Activated CD4-positive, alpha-beta T cell treated with anti-CD3 and anti-CD28 coated beads, Interleukin-2, amount 10 ng/mL, durations not matched to agents 7 days and 5 days (primary cell): ENCODE measurements at places on chromosomes 2 and 18. TPM values are rescaled to one million over a fixed set of nuclear protein-coding genes. Genes with fewer than 3 reads are reported as not detected.

MAL gene
- total RNA-seq, result 339 TPM

- DNase-seq, result no peak
Measured at GRCh38 chr18:45854036-45854586, 28.6 kb downstream of the SIGLEC15 start.

LAMA3 gene
- 0.20 TPM for total RNA-seq

ZC3H6 gene
- 14.8 TPM for total RNA-seq

GULP1 gene
- total RNA-seq, result not detected

- no peak for DNase-seq
Measured at GRCh38 chr2:158125756-158126498, 24.3 kb downstream of the UPP2 start.

DNA sequence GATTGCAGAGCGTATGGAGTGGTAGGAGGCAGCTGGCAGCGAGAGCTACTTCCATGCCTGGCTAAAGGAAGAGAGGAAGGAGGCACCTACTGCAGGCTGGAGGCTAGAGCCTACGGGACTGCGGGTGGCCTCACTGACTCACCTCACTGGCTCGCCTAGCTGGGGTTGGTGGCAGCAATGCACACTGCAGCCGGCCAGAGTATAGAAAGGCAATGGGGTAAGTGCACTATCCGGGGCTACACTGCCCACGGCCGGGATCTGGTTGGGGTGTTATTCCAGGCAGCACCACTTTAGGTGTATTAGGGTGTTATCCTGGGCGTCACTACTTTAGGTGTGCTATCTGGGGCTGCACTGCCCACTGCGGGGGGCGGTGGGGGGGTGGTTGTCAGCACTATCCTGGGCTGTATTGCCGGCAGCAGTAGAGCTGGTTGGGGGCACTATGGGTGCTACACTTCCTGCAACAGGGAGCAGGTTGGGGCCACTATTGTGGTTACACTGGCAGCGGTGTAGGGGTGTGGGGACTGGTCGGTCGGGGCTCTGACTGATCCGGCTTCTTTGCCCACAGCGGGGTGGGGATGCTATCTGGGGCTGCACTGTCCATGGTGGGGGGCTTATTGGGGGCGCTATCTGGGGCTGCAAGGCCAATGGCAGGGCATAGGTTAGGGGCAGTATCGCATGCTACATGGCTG, 33.3 kb upstream of the ANKRD62 start:
- DNase-seq, result no peak

DNA sequence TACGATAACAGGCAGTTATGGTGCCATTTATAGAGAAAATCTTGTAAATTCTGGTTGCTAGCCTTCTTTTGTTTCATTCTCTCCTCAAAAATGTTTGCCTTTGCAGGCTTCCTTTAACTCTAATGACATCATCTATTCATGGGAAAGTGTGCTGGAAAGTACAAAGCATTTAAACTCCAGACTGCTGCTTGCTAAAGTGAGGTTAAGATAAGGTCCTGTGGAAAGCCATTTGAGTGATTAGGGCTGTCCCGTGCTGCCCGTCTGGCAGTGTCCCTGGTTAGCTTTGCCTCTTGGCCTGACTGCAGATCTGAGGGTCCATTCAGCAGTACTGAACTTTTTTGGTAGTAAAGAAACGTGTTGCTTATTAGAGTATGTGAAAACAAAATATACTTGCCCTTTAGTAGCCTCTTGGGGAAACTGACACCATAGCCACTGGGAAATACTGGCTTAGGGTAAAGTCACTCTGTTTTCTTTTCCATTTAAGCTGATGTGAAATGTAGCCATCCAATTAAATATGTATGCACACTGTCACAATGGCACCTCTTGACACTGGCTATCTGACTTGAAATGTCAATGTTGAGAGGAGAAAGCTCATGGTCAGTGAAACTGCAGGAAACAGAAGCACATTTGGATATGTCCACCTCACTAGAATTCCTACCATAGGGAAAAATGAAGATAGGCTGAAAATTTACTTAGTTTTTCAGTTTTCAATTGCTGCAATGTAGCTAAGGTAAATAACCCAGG, 321.5 kb downstream of the SLC8A1 start:
- DNase-seq, result no peak

REG3A gene
- total RNA-seq, result not detected

GRCh38 chr2:12847694-12848575, 131.2 kb downstream of the TRIB2 start:
- DNase-seq, result no peak

DNA sequence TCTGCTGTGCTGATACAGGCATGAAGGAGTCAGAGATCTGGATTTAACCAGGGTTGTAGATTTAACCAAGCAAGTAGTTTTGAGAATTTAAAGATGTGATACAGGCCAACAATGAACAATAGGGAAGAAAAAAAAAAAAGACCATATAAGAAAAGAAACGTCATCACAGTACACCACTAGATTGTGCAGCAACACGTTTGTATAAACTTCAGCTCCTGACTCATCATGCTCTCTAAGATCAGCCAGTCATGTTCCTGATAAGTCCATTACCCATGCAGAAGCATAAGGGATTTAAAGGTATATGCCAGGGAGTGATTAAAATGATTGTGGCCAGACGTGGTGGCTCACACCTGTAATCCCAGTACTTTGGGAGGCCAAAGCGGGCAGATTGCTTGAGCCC, 22.3 kb upstream of the ERICH2 start:
- DNase-seq, result no peak

DNA sequence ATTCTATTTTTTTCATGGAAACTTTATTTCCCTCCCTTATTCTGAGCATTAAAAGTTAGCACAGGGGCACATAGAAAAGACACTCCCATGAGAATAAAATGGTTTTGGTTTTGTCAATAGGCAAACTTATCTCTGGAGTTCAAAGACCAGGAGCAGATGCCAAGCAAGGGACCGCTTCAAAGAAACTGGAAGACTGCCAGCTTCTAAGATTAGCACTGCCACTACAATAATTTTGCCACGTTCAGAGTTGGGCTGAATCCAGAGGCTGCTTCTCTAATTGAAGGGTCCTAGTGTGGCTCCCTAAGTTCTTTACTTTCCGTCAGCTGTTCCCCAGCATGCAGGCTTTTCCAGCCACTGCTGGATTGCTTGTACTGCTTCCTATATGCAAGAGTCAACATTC, 681.0 kb upstream of the GCFC2 start:
- DNase-seq, result no peak

DNA sequence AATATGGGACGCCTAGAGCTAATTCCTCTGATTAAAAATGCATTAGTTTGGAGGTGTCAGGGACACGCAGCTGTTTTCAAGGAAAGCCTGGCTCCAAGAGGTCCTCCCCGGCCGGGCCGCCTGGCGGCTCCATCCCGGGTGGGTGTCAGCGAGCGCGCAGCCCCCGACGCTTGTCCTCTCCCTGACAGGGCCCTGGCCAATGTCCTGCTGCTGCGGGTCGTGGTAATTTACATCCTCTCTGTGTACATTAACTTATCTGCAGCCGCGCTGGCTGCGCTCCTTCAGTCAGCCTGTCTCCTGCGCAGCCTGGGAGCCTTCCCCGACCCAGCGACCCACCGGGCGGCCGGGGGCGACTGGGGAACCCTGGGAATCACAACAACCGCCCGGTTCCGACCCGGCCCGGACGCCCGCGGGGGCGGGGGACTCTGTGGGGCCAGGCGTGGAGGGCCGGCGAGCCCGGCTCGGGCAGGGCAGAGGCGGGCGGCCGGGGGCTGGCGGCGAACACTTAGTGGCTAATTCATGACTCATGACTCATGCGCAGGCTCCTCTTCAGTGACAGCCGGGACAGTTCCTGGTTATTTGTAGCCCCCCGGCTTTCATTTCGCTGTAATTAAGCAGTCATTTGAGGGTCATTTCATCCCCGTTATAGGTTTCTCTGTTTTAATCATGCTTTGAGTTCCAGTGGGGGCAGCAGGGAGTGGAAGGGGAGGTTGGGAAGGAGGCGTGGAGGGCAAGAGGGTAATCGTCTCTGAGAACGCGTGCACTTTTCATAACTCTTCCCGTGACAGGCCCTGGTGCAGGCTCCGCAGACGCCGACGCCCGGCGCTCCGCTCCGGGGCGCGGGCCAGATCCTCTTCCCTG, 141.9 kb upstream of the CTAGE1 start:
- DNase-seq, result no peak

- DNase-seq, result no peak
Measured at GRCh38 chr2:33230842-33231241, 245.6 kb upstream of the RASGRP3 start.

EMILIN1 gene
- total RNA-seq, result 0.56 TPM

SOX11 gene
- total RNA-seq, result not detected

DNA sequence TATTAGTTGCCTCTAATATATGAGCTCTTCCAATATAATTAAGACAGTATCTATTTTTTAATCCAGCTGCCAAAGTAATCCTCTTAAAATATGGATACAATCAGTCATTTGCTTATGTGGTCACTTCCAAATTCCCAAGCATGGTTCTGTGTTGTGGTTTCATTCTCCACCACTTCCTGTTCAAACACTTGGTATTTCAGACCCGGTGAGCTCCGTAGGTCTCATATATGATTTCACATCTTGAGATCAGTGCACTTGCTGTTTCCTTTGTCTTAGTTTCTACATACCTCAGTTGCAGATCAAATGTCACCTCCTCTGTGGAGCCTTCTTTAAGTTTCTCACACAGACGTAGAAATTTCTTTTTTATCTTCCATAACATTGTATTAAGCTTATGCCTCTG, 254.2 kb downstream of the KCNS3 start:
- no peak for DNase-seq

DNA sequence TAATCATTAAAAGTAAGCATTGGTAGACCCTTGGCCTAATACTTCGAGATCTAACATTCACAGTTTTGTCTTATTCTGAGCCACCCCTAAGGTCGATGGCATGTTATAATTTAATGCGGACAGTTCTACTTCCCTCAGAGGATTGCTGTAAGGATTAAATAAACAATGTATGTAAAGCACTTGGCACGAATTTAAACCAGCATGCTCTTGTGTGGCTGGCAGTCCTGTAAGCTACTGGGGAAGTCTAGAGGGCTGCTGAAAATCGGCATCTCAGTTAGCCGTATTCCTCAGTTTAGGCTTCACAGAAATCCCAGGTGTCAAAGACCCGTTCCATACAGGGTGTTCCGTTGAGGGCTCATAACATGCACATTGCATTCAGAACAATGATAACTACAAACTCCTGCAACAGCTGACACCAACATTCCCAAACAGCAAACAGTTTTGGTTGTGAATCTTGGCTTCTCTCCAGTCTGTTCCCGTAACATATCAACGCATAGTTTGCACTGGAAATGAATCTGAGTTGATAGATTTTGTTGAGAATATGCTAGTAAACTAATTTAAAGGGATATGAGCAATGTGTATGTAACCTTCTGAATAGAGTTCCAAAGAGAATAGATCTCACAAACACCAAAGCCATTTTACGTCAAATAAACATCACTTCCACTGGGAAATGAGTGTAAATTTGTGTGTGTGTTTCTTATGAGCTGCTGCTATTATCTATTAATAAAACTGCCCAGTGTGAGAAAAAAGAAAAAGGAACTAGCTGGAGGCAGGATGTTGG, 52.2 kb upstream of the ACKR3 start:
- DNase-seq, result no peak

CHN1 gene
- 0.62 TPM for total RNA-seq

MALL gene
- total RNA-seq, result 0.19 TPM

GRCh38 chr2:1477196-1478040, 64.2 kb downstream of the TPO start:
- DNase-seq, result no peak

- no peak for DNase-seq
Measured at GRCh38 chr18:35826477-35826876, 146.0 kb upstream of the RMP24 start.

DNA sequence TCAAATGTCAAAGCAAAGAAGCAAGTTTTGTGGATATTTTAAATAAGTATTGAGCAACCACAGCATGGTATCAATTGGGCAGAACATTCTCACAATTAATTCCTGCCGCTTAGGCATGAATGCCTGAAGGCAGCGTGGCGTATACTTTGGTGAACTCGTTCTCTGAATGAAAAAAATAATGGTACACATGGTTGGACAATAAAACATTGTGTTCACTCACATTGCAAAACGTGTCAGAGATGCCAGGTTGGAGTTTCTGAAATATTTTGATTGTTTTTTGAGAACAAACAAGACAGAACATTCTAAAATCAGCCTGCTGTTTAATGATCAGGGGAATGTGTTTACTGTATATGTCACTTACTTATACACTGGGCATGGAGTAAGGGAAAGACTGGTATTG, 254.2 kb downstream of the CDH2 start:
- no peak for DNase-seq

DNA sequence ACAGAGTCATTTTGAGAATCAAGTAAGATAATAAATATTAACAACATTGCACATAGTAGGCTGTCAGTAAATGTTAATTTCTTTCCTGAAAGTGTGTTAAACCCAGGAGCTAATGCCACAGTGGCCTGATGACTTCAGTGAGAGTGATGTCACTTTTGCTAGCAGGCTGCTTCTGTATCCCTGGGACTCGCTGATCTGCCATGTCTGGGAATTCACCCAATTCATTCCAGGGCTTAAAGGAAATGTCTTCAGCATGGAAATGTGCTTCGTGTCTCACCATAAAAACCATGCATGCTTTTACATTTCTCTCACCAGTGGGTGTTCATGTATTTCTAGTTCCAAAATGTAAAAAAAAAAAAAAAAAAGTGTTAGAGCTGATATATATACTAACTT, 56.8 kb upstream of the MAPRE3 start:
- DNase-seq, result no peak

DNA sequence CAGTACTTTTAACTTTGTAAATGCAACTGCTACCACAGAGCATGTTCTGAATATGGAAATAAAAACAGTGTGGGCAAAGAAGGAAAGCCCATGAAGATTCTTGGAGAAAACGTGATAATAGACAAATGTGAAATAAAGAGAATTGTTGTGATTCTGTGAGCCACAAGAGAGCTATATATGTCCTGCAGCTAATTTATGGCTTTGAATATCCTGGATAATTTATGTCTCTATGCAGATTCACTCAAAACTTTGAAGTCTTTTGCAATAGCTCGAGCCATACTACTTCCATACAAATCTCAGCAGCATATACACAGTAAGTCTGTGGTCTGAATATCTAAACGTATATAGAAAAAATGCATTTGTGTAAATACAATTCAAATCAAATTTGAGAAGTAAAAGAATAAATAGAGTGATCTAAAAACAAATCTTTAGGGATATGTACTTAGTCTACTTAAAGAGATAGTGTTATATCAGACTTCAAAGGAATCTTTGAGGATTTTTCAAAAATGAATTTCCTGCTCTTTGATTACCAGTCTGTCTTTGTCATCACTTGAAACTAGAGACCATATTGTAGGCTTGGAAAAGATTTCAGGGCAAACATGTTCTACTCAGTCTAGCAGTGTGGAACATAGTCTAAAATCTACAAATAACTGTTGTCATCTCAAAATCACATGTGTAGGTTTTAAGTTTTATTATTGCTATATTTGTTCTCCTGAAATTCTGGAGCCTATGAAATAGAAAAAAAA, 107.1 kb downstream of the CSRNP3 start:
- no peak for DNase-seq

CHRND gene
- not detected for total RNA-seq

DNA sequence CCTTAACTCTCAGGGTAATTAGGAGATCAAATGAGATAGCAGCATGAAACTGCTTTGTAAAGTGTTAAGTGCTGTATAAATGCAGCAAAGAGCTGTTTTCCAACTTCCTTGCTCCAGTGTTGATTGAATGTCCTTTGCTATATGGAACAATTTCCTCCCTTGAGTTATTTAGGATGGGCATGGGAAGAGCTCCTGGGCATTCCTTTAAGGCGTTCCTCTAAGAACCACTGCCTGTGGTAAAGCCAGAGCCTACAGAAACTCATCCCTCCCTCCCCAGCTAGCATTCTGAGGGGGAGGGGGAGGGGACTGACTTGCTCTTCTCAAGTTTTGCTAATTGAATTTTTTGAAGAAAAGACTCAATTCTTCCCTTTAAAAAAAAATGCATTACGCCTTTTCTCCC, 1.4 kb downstream of the AKAIN1 start:
- no peak for DNase-seq

NR4A2 gene
- total RNA-seq, result 1.2 TPM
